Kidney tubule cell (primary cell): ENCODE measurements at places on chromosomes 12 and 14.

- DNase-seq = no peak
Observed at GRCh38 chr14:44910821-44911220, 50.9 kb downstream of the KLHL28 start.

DNA sequence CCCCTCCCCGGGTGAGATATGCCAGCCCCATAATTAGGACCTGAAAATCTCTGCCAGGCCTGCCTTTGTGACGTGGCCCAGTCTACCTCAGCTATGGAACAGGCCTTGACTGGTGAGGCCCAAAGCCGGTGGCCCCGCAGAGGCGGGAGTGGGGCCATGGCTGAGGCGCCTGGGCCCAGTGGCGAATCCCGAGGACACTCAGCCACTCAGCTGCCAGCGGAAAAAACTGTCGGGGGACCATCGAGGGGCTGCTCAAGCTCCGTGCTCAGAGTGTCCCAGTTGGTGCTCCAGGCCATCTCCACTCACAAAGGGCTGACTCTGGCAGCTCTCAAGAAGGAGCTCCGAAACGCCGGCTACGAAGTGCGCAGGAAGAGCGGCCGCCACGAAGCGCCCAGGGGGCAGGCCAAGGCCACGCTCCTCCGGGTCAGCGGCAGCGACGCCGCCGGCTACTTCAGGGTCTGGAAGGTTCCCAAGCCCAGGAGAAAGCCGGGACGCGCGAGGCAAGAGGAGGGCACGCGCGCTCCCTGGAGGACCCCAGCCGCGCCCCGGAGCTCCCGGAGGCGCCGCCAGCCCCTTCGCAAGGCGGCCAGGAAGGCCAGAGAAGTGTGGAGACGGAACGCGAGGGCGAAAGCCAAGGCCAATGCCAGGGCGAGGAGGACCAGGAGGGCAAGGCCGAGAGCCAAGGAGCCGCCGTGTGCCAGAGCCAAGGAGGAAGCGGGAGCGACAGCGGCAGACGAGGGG is 21.4 kb downstream of the ZNF641 start:
- no peak for DNase-seq

DNA sequence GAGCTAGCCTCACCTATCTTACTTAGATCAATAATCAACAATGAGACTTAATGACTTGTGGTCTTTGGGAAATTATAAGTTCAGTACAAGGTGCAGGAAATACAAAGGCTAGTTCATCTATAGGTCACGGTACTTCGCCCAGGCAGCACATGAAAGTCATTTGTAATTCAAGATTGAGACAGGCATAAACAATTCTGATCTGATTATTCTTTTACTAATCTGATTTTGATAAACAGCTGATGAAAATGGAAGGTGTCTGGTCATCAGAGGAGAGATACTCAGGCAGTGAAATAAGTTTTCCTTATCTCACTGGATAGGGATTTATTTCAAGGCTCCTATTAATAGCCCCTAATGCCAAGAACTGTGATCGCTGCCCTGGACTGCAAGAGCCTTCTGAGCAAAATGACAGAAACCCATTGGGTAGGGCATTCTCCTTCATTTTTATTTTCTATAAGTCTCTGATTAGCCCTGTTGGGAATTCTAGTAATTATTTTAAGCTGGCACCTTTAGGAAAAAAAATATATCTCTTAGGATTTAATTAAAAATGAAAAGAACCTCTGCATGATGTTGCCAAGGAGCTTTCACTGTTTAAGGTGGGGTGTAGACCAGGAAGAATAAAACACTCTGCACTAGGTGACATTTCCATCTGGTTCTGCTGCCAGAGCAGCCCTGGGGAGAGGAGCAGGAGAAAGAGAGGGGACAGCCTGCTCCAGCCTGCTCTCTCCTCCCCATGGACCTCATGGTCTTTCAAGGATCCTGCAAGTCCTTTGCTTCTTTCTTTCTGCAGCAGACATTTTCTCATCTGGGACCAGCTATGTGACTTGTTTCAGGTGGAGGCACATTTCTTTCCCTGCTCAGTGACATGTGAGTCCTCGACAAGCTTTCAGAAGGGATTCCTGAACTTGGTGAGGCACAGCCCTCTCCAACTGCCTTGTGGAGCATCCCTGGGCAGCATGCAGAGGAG is 44.8 kb downstream of the SSPN start:
- DNase-seq = no peak

DNA sequence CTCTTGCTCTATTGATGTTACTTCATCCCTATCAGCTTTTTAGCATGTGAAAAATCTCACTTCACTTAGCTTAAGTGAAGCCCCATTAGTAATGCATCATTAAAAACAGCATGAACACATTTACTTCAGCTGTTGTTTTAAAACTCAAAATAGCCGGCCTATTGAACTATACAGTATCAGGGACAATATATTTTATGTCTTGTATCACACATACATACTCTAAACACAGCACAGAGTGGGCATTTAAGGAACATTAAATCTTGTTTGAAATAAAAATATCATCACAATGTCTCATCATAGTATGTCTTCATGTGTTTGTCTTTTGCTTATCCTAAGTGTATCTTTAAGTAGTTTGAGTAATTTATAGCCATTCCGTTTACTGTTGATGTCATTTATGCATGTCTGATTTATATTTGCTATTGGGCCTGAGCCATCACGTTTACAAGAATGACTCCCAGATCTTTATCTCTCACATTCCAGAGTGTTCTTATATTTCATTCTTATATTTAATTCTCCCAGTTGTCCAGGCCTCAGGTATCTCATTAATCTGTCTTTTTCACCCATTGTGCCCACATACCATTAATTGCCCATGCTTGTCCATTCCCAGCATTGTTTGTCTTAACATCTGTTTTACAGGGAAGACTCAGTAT is 57.5 kb downstream of the ARHGAP5 start:
- no peak for DNase-seq

DNA sequence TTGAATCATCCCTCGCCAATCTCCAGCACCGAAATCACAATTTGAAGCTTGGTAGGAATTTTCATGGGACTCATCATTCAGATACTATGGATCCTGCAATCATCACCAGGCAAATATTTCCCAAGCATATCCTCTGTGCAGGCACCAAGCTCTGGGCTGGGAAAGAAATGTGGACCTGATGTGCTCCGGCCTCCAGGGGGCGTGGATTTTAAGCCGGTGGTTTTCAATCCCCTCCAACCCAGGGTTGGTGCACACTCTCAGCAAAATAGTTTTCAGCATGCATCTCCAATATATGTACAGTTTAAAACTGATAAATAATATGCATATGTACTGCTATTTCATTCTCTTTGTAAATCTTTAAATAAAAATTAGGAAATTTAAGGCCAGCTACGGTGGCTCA is 98.9 kb downstream of the RBM19 start:
- no peak for DNase-seq

GRCh38 chr12:68231229-68231628 is 5.6 kb upstream of the IL26 start:
- no peak for DNase-seq

- DNase-seq = no peak
Observed at GRCh38 chr14:49637534-49638078, 2.6 kb upstream of the DNAAF2 start.

DNA sequence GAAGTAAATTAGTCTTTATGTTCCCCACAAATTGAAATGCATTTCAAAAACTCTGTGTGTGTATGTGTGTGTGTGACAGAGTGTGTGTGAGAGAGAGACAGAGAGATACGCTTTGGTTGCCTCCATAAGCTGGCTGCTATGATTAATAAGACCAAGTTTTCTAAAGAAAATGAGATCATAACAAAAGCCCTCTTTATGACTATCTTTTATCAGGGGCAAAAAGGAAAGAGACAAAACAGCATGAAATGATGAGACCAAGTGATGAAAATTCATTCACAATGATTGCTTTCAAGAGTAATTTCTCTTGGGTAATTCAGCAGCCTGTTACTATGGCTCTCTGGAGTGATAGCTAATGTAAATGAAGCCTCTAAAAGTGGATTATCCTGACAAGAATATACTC is 277.6 kb upstream of the PLEKHG7 start:
- no peak for DNase-seq

DNA sequence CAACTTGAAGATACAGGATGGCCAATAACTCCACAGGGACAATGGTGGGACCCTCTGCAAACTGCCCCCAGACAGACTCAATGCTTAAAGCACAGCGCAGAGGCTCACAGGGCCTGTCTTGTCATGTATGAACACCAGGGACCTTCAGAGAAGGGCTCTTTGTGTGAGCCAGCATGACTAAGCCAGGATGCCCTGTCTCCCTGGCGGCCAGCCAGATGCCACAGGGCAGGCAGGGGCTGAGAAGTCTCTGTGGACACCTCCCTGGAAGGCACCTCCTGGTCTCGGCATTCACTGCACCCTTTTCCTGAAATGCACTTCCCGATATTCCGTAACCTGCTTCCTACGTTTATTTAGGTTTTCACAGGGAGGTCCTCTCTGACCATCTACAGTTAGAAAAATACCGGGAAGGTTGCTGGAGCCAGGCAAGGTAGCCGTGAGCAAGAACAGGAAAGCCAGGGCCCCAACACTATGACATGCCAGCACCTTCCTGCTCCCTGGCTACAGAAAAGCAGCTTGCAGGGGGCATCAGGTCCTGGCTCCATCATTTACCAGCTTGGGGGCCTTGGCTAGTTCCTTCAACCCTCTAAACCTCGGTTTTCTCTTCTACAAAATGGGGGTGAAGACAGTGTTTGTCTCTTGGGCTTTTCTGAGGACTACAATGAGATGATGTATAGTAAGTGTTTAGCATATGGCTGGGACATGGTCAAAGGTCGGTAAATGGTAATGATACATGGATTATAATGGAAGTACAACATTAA is 65.0 kb downstream of the PITPNM2 start:
- DNase-seq = peak; percentile 95

- no peak for DNase-seq
Observed at GRCh38 chr12:96157427-96157826, 36.7 kb upstream of the ELK3 start.

- DNase-seq = no peak
Observed at GRCh38 chr14:103002578-103003350, 54.6 kb downstream of the CDC42BPB start.

GRCh38 chr14:44720707-44721106 is 213.6 kb upstream of the FSCB start:
- DNase-seq = no peak

DNA sequence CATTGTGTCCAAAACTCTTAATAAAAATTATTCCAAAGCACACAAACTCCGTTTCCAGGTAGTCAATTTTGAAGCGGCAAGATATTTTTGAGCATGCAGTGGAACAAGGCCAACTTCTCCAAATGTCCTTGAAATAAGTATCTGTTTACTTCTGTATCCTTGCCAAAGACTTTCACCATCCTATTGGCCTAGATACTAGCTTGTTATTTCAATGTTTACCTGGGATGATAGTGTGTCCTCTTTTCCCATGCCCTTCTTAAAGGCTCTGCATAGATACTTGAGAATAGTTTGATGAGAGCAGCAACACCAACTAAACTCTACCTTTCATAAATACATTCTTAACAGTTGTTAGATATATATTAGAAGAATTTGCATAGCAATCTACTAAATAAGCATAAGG is 160.9 kb downstream of the KCNC2 start:
- DNase-seq = no peak

- DNase-seq = no peak
Observed at GRCh38 chr14:36256126-36256801, 64.2 kb downstream of the MBIP start.

GRCh38 chr14:74882103-74882920 is 596 bp downstream of the DLST start:
- peak; percentile 54 for DNase-seq

DNA sequence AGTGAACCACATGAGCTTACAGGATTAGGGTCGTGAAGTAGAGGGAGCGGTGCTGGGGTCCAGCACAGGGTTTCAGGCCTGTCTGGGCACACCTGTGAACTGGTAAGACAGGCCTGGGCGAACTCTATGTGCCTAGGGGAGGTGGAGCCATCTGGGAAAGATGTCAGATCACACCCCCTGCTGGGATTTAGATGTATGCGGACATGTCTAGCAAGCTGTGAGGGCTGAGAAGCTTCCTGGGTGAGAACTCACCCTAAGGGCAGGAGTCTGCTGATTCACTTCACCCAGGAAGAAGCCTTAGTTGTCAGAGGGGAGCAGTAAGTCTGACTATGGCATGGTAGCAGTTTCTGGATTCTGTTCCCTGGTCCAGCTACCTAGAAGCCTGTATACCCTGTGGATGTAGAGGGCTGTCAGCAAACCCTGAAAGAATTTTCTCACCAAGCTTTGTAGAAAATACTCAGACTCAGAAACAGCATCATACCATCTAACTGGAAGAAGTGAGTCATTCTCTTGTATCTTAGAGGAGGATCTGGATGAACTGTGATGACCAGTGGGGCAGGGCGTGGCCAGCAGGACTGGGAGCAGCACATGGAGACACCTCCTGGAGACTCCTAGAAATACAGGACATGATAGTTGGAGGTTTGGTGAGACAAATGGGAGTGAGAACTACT is 11.2 kb upstream of the PYGL start:
- peak; percentile 98 for DNase-seq

DNA sequence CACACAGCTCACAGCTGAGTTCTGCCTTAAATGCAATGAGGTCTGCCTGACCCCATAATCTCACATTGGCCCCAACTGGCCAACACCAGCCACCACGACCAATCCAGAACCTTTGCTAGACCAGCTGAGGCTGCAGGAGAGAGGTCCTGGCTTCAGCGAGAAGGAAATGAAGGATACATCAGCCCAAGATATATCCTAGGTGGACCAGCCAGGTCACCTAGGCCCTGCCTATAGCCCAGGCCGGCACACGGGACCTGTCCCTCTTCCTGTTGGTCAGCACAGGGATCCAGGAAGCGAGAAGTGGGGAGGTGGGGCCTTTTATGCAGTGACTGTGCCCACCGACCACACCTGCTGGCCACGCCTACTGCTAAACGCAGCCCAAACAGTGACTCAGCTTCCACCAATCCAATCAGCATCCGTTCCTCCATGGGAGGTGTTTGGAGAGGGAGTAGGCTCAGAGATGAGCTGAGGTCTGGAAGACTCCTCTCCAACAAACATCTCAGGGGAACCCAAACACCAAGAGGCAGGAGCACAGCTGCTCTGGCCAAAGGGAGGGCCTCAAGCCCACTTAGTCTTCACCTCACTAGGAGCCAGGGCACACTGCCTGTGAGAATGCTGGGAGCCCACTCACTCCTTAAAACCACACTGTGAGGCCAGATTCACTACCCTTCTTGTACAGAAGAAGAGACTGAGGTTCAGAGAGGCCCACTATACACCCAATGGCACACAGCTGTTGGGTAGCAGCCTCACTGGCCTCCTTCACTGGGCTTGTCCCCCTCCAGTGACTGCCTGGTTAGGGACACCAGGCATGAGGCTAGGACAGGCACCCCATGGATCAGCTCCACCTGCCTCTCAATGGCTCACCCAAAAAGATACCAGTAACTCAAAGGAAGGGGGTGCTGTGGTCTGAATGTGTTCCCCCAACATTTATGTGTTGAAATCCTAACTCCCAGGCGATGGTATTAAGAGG is 51.3 kb upstream of the PPP2R5C start:
- peak; percentile 31 for DNase-seq

GRCh38 chr14:104656014-104656714 is 33.3 kb upstream of the INF2 start:
- no peak for DNase-seq

- DNase-seq = peak; percentile 95
Observed at GRCh38 chr12:6266971-6267721, 43.3 kb upstream of the PLEKHG6 start.

GRCh38 chr12:129075460-129076208 is 222.4 kb downstream of the GLT1D1 start:
- DNase-seq = no peak

GRCh38 chr14:70755655-70756054 is 53.7 kb downstream of the MAP3K9 start:
- DNase-seq = peak; percentile 70

GRCh38 chr12:49439042-49439441 is 71.8 kb downstream of the SPATS2 start:
- no peak for DNase-seq
